ENCODE measurements at places on chromosomes 5 and 9. TPM values are rescaled to one million over a fixed set of nuclear protein-coding genes. Genes with fewer than 3 reads are reported as not detected.

Gene PCDH12
- total RNA-seq = under 0.01 TPM

Gene PAPPA
- total RNA-seq = 62.5 TPM

Gene C5orf47
- not detected for total RNA-seq

Gene STPG3
- total RNA-seq = not detected

Gene PDZD2
- 0.23 TPM for total RNA-seq

Gene IL6ST
- 452 TPM for total RNA-seq

Gene TXNDC8
- total RNA-seq = not detected

Gene CFAP90
- not detected for total RNA-seq

Gene GARIN3
- total RNA-seq = not detected

Gene LCN6
- not detected for total RNA-seq

Gene NPR3
- total RNA-seq = 35.7 TPM

Gene ADGRD2
- total RNA-seq = not detected

Gene KLHL3
- 3.4 TPM for total RNA-seq

Gene COL23A1
- 0.08 TPM for total RNA-seq

Gene ACOT12
- total RNA-seq = not detected

Gene SLC6A7
- not detected for total RNA-seq
